Right renal cortex interstitium (tissue), 3 donors: ENCODE measurements at places on chromosomes 6 and 20.

GRCh38 chr6:36123270-36124139 lies 6.8 kb upstream of the MAPK13 start:
- no peak for DNase-seq

GRCh38 chr20:58431134-58431533 lies 42.1 kb downstream of the VAPB start:
- DNase-seq = no peak

DNA sequence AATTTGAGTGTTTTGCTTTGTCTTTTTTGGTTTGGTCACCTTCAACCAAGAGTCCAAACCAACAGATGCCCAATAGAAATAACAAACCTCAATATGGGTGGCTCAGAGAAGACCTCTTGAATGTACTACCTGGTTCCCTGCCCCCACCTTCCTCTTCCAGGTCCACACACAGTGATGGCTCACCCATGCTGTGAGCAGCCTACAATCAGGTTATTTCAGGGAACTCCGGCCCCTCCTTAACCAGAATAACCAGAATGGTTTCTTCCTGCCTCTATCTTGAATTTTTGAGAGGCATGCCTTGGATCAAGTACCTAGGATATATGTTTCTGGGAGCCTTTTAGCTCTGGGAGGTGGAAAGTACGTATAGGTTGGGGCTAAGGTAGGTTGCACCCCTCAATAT lies 327.1 kb upstream of the PRDM1 start:
- DNase-seq = no peak

DNA sequence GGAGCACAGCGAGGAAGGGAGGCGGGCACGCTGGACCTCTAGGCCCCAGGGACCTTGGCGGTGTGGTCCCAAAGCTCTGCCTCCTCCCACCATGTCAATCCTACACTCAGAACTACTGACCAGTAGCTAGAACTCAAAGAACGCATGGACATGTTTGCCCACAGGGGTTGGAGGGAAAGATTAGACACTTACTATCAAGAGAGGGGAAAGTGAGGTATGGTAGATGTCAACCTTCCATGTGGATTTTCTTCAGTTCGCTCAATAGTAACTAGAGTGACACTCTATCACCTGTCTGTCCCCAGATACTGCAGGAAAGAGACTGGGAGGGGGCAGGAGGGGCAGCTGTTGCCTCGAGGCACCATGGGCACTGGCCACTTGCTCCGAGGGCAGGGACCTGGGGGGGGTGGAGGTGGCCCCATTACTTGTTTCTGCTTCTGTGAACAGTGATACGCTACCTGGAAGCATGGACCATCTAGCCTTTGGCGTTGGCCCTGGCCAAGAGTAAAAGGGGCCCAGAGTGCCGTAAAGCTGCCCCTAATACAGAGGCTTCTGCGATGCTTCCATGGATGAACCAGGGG lies 912 bp upstream of the DIDO1 start:
- no peak for DNase-seq

- no peak for DNase-seq
Observed at GRCh38 chr6:26502626-26503025, 2.5 kb downstream of the BTN1A1 start.

GRCh38 chr6:161434350-161434749 lies 160.5 kb upstream of the AGPAT4 start:
- DNase-seq = no peak

- no peak for DNase-seq
Observed at GRCh38 chr6:2952557-2953095, 18.7 kb downstream of the SERPINB6 start.

GRCh38 chr6:79082304-79082703 lies 4.2 kb upstream of the PHIP start:
- DNase-seq = no peak

DNA sequence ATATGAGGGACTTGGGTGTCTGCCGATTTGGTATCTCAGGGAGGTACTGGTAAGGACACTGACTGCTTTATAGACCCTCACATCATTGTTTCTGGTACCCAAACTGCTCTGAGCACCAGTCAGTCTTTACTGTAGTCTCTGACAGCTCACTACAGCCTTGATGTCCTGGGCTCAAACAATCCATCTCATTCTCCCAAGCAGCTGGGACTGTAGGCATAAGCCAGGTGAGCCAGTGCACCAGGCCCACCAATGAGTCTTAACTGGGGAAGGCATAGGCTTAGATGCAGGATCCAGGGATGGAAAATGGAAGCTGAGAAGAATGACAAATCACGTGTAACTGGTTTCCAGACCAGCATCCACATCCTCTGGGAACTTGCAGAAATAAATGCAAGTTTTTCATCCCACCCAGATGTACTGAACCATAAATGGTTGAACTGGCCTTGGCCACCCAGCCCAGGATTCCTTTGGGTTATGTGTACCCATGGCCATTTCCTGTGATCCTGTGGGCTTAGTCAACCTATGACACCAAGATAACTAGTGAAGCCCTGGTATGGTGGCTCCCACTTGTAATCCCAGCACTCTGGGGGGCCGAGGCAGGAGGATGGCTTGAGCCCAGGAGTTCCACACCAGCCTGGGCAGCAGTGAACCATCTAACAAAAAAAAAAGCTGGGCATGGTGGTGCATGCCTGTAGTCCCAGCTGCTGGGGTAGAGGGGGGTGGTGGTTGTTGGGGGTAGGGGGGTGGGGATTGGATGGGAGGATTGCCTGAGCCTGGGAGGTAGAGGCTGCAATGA lies 5.8 kb downstream of the TUBB start:
- DNase-seq = no peak

DNA sequence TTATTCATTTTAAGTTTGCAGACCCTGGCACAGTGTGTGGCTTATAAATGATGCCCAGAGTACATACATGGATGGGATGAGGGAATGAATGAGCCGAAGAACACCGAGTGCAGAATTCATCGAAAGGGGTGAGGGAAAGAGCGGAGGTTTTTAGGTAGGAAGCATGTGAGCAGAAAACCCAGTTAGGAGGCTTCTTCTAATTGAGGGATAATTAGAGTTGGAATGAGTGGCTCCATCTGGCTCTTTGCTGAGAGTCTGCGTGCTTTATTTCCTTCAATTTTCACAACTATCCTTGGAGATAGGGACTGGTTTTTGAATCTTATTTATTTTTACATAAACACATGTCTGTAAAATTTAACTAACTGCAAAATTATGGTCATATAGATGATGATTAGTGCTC lies 150.7 kb downstream of the DOK5 start:
- no peak for DNase-seq

DNA sequence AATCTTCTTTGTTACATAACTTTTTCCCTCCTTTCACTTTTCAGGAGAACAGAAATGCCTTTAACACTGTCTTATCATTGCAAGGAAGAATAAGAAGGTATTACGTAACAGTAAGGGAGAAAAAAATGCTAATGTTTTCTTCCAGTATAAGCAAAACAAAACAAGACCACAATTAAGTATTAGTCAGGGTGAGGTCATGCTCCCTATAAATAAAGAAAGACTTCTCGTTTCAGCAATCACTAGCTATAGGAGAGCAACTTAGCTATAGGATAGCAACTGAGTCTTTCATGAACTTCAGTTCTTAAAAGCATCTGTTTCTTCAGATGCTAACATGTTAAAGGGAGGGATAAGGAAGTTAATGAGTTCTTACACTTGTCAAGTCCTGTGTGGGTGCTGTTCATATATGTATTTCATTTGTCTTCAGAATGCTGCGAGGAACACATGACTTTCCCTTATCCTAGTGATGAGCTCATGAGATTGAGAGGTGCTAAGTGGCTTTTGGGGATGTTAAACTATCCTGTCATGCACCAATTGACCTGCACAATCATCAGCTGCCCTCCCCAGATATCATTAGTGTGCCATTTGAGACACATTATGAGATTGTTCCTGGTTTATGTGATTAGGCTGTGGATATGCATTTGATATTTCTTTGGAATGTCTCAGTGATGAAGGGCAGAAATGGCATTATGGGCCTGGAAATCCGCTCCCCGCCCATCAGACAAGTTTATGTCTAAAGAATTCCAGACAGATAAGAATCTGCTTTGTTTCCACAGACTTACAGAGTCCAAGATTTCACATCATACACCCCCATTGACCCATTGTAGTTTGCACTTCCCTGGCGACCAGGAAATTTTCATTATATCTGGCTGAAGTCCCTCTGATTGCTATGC lies 37.5 kb downstream of the LAMA4 start:
- no peak for DNase-seq
